ENCODE measurements at places on chromosomes 13 and 19.

DNA sequence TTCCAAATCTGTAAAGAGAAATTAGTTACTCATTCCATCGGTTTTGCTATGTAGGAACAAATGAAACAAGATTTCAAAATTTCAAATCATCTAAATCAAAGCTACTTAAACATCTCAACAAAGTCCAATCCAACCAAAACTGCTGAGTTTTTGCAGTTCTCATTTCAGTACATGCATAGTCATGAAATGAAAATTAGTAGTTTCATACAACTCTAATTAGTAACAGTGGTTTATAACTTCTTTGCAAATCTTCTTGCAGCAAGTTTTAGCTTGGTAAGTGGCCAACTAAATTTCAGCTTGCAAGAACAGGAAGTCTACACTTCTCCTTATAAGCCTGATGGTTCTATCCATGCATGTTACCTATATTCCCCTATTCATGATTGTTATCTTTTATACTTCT, 75.6 kb downstream of the SPRY2 start:
- no peak for DNase-seq

GRCh38 chr19:8174706-8175105, 25.3 kb upstream of the FBN3 start:
- no peak for DNase-seq

GRCh38 chr19:56097306-56097705, 23.8 kb downstream of the ZNF787 start:
- no peak for DNase-seq

DNA sequence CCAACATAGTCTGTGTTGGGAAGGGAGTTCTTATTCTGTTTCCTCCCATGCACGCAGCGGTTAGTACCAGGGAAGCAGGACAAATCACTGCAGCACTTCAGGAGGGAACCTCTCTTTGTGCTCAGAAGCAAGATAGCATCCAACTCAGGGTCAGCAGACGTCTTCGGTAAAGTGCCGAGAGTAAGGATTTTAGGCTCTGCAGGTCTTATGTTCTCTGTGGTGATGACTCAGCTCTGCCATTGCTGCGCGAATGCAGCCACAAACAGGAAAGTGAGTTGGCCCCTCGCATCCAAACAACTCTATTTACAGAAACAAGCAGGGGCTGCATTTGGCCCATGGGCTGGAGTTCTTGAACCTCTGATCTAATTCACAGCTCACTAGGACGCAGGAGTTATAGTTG, 122.1 kb upstream of the SPATA13 start:
- no peak for DNase-seq

DNA sequence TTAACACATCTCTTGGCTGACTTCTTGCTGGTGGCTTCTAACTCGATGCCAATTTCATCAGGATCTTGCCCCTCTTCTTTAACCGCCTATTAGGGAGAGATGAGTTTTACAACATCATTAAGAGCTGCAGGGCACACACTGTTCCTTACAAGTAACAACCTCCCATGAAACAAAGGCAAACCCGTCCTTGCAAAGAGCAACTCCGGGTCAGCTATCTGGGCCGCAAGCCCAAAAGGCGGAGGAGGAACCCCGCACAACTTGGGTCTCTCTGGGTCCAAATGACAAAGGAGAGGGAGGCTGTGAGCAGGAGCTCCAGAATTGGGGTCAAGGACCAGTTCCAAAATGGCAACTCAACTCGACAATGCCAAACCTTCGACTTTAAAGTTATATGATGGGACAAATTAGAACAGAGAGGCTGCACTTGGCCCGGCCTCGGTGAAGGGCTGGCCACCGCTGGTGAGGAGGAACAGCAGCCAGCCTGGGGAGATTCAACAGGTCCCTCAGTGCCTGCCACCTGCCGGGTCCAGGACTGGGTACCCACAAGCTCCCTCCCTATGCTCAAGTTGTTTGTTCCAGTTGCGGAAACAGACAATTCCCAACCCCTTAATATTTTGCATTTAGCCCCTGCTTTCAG, 1.1 kb downstream of the SAFB2 start:
- DNase-seq: no peak

DNA sequence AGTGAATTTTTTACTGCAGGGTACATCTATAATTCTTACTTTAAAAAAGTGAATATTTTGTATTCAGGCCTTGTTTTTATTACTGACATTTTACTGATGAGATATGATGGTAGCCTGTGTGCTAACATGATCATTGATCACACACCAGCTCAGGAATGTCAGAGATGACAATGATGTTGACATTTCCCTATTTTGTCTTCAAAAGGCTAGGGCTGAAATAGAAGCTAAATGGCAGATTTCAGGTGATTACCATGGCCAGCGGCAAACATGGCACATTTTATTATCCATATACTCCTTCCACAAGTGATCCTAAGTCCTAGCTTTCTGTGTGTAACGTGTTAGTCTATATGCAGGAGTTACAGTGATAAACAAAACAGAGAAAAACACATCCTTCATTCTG, 544.3 kb upstream of the MIR17HG start:
- DNase-seq: no peak

All from CD4-positive, alpha-beta T cell treated with Interleukin-1 beta for 1 hour (primary cell).